IPS-NIHi11 (cell line): ENCODE measurements at places on chromosomes 11 and 22.

- DNase-seq: no peak
Observed at GRCh38 chr11:76610871-76611475, 59.6 kb downstream of the LRRC32 start.

- DNase-seq: no peak
Observed at GRCh38 chr22:33591946-33592345, 328.3 kb downstream of the LARGE1 start.

DNA sequence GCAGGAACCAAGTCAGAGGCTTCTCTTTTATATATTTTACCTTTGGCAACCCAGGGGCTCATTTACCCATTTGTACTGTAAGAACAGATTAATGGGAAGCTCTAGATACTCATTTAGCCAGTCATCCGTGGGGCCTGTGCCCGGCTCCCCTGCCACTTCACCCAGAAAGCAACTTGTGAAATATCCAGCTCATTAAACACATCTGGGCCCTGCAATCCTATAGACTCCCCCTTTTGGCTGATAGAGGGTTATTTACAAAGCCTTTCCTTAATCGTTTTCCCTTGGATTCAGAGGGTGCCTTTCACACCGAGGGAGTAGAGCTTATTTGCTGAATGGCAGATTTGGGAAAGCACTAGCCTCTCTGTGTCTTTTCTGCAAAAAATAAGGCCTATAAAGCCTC, 118.7 kb upstream of the SORL1-AS1 start:
- no peak for DNase-seq

- DNase-seq: no peak
Observed at GRCh38 chr22:39883057-39883456, 10.5 kb downstream of the ENTHD1 start.
